ENCODE measurements at places on chromosomes 16 and 17.
A peak's percentile ranks its signal among the peaks of the same experiment; 100 is the strongest.

- no peak for DNase-seq
These were observed 79.5 kb downstream of the RTN4RL1 start for GRCh38 chr17:1945621-1946020.

DNA sequence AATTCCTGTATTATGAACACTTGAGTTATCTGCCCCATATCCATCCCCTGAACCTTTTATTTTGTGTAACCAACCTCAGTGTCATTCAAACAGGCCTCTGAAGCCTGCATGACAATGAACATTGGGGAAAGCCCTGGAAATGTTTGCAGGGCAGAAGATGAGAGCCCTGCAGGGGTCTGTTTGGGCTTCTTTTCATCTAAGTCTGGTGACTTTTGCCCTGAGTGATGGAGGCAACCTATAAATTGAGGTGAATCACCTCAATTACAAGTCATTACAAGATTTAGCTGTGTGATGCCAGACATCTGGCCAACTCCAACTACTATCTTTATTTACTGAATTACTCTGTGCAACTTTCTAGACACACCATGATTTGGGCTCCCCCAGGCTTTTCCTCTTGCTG, 189.2 kb downstream of the MAF start:
- no peak for DNase-seq

GRCh38 chr17:49204516-49204915, 5.9 kb downstream of the GNGT2 start:
- DNase-seq, result no peak

GRCh38 chr16:55842369-55843104, 9.6 kb upstream of the CES1 start:
- peak; percentile 17 for DNase-seq

- no peak for DNase-seq
These were observed 73.3 kb downstream of the ABCC12 start for GRCh38 chr16:48082516-48082915.

GRCh38 chr16:88992351-88993165, 15.6 kb upstream of the CBFA2T3 start:
- DNase-seq, result no peak

DNA sequence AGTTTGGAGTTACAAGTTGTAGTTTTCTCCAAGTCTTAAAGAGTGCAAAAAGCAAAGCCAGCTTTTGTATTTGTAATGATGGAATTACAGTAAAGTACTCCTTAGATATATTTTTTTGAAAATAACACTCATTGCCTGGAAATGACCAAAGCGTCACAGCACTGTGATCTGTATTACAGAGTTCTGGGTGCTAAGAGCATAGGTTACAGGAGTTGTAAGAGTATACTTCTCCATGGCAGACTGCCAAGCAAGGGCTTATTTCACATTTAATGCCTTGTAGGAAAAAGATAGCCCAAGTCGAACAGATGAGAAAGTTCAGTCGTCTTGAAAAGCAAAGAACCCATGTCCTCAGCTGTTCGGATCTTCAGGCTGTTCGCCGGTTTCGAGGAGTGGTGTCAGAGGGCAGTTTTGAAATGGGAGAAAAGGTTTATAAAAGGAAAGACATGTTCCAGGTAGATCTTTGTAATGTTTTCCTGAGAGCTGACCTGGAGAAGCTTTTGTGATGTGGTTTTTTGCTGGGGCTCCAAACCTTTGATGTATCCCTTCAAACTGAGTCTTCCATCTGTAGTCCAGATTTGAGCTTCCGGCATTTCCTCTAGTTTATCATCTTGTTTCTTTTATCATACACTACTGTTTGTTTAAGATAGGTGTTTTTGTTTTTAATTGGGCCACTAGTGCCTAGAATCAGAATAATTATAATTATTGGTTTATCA, 41.3 kb downstream of the ERCC4 start:
- DNase-seq, result no peak

- no peak for DNase-seq
These were observed 107.7 kb downstream of the ABCC1 start for GRCh38 chr16:16057102-16057501.

DNA sequence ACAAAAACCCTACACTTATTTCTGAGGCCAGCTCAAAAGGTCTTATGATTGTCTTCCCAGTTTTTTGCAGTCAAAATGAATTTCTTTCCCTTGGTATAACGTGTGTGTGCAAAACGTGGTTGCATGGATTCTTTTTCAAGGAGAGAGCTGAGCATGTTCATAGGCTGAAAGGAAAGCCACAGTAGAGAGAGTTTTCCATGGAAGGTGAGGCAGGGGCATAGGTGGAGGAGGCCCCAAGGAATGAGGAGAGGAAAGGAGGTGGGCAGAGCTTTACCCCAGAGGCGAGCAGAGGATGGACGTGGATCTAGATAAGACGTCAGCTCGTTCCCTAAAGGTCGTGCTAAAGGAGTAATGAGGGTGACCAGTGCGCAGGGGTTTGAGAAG, 22.8 kb downstream of the TRPV2 start:
- DNase-seq, result no peak

- no peak for DNase-seq
These were observed 38.5 kb downstream of the PIEZO1 start for GRCh38 chr16:88746506-88746905.

DNA sequence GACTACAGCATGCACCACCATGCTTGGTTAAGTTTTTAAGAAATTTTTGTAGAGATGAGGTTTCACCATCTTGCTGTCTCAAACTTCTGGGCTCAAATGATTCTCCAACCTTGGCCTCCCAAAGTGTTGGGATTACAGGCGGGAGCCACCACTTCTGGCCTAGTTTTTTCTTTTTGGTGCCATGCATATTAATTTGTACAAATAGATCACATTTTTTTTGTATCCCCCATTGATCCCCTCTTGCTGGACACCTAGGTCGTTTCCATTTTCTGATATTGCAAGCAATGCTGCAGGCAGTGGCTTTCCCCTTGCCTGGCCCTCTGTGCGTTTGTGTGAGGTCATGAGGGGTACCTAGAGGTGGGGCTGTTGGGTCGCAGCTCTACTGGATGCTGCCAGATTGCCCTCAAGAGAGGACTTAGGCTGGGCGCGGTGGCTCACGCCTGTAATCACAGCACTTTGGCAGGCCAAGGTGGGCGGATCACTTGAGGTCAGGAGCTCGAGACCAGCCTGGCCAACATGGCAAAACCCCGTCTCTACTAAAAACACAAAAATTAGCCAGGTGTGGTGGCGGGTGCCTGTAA, 23.8 kb downstream of the RAP1GAP2 start:
- DNase-seq, result no peak

GRCh38 chr16:49788986-49789385, 66.9 kb downstream of the ZNF423 start:
- no peak for DNase-seq

DNA sequence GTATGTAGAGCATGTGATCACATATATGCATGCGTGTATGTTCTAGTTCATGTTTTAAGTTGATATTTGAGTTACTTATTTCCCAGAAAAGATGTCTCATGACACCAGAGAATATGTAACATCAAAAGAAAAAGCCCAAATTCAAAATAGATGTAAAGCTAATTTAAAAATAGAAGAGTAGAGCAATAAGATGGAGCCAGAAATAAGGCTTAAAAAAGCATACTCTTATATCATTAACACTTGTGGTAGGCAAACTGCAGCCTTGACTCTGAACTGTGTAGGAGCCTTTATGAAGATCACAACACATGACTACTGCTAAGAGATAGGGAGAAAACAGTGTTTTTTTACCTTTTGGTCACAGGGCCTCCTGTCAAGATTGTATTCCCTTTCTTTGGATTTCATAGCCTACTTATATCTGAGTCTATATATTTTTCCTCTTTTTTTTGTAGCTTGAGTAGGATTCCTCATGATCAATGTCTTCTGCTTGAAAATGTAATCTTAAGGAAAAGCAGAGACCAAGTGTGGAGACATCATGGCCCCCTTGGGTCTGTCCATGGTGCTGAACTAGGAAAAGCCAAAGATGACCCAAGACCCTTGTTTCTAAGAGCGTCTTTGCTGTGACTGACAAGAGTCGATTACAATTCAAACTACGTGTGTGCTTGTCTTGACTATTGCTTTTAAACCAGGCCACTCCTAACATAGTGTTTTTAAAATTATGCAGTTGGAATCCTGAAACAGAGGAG, 390.4 kb downstream of the SHISA9 start:
- DNase-seq, result no peak

- DNase-seq, result no peak
These were observed 36.6 kb upstream of the RBFOX3 start for GRCh38 chr17:79647456-79647915.

DNA sequence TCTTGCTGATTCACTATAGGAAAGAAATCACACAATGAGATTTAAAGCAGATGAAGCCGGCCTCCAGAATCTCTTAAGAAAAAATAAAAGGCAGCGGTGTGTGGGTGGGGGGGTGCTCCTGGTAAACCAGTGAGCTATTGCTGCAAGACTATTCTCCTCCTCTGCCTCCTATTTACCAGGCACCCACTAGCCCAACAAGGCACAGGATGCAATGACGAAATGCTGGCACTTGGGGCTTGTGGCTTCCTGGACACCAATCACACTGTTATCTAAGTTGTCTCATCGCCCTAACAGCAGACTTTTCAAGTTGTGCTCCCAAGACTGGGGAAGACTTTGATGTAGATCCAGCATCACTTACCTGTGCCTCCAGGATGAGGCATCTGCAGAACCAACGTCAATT, 50.2 kb upstream of the NDRG4 start:
- no peak for DNase-seq

DNA sequence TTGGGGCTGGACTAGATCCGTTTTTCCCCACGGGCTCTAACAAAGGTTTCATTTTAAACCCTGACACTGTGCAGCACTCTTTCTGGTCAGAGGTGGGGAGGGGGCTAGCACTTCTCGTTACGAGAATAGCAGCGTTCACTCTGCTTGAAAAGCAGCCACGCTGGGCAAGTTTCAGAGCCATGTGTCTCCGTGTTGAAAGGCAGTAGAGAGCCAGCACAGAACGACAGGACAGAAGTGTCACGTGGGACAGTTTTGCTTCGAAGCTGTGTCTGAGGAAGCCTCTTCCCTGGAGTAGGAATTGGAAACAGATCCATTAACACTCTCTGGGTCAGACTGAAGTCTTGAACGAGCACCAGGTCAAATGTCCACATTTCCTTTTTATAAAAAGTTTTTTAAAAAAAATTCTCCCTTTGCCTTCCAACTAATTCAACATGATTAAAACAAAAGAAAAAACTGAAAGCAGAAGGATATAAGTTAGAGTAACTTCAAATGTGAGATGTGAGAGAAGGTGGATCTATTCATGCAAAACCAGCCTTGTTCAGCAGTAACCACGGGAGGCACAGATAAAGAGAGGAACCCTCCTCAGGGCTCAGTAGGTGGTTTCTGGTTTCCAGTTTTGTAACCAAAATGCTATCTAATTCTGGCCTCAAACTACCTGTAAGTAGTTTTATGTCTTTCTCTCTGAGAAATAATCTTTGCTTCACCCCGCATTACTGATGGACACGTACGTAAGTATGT, 65.0 kb downstream of the SMG6 start:
- no peak for DNase-seq

DNA sequence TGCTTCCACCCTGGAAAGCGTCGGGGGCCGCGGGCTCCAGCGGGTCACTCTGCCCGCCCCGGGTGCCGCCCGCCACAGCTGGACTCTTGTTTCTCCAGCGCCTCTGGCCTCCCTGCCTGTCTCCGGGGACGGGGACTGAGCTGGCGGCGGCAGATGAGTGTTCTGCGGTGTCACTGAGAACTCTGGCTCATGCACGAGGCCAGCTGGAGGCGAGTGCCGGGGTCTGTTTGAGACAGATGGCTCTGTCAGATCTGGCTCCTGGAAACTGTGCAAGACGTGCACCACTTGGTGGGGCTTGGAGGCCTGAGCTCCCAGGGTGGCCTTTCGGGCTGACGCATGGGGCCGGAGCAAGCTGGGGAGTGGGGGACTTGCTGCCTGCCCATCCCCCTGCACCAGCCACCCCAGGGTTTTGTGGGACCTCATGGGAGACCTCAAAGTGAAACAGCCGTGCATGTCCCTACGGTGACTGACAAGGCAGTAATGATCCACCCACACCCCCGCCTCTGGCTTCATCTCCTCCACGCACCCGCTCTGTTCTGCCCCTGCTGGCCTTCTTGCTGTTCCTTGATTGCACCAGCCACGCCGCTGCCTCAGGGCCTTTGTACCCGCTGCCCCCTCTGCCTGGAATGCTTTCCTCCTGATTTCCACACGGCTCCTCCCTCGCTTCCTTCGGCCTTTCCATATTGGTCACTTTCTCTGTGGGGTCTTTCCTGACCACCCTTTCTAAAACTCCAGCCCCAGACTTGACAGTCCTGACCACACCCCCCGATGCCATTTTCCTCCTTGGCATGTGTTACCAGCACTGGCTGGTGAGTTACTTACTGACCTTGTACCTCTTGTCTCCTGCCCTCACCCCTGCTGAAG, 174.9 kb upstream of the CIBAR2 start:
- DNase-seq, result no peak

DNA sequence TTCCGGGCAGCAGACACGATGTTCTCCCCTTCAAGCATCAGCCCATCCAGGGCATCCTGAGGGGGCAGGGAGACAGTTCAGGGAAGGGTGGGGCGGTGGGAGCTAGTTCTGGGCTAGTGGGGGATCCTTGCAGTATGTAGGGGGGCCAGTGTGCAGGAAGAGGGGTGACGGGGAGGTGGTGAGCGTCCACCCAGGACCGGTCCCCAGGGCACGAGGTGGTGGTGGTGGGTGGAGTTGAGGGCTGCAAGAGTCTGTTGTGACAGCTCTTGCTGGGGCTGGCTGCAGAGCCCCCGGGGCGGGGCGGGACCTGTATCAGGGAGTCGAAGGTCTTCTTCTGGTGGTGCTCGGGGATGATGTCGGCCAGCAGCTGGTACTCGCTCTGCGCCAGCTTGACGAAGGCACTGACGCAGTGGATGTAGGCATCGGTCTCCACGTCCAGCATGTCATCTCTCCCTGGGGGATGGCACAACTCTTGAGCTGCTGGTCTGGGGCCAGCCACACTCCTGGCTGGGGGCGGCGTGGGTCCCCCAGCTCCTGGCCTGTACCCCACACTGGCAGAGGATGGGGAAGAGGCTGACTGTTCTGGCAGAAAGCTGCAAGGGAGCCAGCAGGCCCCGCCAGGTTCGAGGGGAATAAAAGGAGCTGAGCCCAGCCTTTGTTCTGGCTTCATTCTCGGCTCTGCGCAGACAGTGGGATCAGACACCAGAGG, 10.0 kb downstream of the ZACN start:
- no peak for DNase-seq

Data from activated CD4-positive, alpha-beta T cell treated with anti-CD3 and anti-CD28 coated beads for 24 hours (primary cell).